Erythroblast (primary cell): ENCODE measurements at places on chromosomes 11 and 22.

DNA sequence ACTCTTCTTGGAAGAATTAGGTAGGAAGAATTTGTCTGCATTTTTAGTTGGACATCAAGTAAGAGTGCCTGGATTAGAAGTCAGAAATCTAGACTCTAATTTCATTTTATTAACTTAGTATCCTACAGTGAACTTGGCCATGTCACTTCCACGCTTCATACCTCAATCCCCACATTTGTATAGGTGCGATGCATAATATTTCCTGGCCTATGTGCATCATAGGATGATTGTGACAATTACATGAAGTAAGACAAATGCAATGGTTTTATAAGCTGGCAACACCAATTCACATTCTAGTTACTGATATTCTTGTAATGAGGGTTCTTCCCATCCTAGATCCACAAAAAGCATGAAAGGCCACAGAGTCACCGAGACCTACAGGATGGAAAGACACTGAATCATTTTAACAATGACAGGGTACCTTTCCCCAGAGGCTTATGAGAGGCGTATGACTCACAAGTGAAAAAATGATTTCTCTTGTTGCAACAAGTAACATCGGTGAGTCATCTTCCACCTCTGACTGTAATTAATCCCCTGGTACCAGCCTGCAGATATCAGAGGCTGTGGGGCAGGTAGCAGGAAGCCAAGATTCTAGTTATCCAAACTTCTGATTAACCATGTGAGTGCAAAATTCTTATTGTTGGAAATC lies 56.0 kb upstream of the OR5AK2 start:
- no peak for DNase-seq

- DNase-seq: no peak
Measured at GRCh38 chr11:33490842-33491370, 209.7 kb downstream of the C11orf91 start.

GRCh38 chr11:111334532-111335502 lies 36.5 kb downstream of the POU2AF3 start:
- no peak for DNase-seq

GRCh38 chr11:17986007-17986710 lies 26.7 kb downstream of the SERGEF start:
- DNase-seq: no peak

DNA sequence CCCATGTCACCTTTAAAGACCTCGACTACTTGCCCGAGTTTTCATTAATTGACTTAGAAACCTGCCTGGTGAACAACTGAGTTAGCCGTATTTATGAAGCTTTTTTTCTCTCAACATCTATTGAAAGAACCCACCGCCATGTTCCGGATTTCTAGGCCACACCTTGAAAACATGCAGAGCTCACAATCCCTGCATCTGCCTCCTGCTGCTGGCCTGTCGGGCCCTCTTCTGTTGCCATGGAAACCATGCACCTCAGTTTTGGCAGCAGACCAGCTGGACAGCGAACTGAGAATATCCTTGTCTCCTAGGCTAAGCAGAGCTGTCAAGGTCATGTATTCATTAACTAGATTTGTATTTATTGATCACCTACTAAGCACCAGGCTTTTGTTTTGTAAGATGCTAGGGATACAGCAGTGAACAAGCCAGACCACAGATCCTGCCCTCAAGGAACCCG lies 4.3 kb upstream of the PATZ1 start:
- peak; percentile 32 for DNase-seq

- no peak for DNase-seq
Measured at GRCh38 chr11:109507331-109507730, 85.3 kb downstream of the C11orf87 start.
